Endothelial cell (in vitro differentiated cells): ENCODE measurements at places on chromosomes 2 and 18. TPM values are rescaled to one million over a fixed set of nuclear protein-coding genes. Genes with fewer than 3 reads are reported as not detected.

LRP1B gene
- 1.4 TPM for total RNA-seq

DNA sequence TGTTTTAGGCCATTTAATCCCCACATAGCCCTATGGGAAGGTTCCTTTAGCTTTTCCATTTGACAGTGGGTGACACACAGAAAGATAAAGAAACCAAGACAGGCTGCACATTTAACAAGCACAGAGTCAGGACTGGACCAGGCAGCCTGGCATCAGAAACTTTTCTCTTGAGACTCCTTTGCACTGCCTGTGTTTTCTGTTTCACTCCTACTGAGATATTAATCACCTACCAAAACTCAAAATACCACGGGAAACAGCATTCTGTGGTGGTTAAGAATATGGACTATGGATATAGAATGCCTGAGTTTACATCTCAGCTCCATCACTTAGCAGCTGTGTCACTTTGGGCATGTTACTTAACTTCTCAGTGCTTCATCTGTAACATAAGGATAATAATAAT, 73.3 kb downstream of the CTAGE1 start:
- H3K27me3 ChIP-seq: peaks cover 13% of the 10 kb centered on the region
- peaks cover 5% of the 10 kb centered on the region for H3K36me3 ChIP-seq
- H3K4me1 ChIP-seq: peaks cover 45% of the 10 kb centered on the region
- DNase-seq: no peak
- no peak overlapping the region for H3K27ac ChIP-seq

CPS1 gene
- 31.5 TPM for total RNA-seq

PLEKHH2 gene
- total RNA-seq: 1.6 TPM

FNDC4 gene
- total RNA-seq: 26.4 TPM

DNA sequence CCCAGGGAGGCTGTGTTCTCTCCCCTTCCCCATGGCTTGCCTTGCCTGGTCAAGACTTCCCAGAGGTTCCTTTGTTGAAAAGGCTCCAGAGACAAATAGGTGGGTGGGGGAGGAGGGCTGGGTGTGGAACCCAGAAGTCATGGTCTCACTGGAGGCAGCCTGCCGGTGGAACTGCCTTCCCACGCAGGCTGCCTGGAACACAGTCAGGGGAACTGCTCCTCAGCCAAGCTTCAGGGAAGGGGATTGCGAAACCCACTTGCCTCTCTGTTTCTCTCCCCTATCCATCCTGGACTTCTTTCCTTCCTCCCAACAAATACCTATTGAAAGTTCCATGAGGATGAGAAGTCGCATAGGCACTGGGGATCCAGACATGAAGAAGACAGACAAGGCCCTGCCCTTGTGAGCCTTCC, 31.6 kb downstream of the MARCO start:
- no peak for DNase-seq
- H3K36me3 ChIP-seq: no peaks in the 10 kb centered on the region
- no peak overlapping the region for H3K4me3 ChIP-seq
- H3K27ac ChIP-seq: no peak overlapping the region

DNA sequence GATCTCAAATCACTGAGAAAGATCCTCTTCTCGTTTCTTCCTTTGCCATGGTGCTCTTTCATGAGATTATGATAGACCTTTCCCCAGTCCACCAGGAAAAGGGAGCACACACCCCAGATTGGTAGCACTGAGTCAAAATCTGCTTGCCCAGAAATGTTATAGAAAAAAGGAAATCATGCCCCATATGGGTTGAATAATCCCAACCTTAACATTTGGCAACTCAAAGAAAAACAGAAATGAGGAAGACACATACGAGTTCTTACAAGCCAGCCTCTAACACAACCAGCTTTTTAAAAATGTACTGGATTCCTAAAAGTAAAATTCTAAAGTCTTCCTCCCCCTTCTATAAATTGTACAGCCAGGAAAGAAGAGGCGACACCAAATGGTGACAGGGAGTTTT, 103.0 kb downstream of the ANKRD44 start:
- H3K27me3 ChIP-seq: peaks cover 6% of the 10 kb centered on the region
- peaks cover 27% of the 10 kb centered on the region for H3K4me1 ChIP-seq
- no peak overlapping the region for H3K27ac ChIP-seq
- H3K36me3 ChIP-seq: no peaks in the 10 kb centered on the region
- no peak for DNase-seq

- H3K27ac ChIP-seq: no peak overlapping the region
- H3K4me3 ChIP-seq: no peak overlapping the region
- H3K4me1 ChIP-seq: peaks cover 2% of the 10 kb centered on the region
- DNase-seq: no peak
Measured at GRCh38 chr2:30997979-30998378, 140.3 kb downstream of the GALNT14 start.

STEAP3 gene
- 17.9 TPM for total RNA-seq

CPLX4 gene
- total RNA-seq: not detected

MFSD2B gene
- total RNA-seq: not detected

GRCh38 chr2:24915796-24916195, 4.2 kb downstream of the ADCY3 start:
- peaks cover 36% of the 10 kb centered on the region for H3K4me1 ChIP-seq
- DNase-seq: no peak
- no peak overlapping the region for H3K27ac ChIP-seq
- H3K27me3 ChIP-seq: peaks cover 17% of the 10 kb centered on the region
- H3K4me3 ChIP-seq: no peak overlapping the region
- H3K36me3 ChIP-seq: peaks cover 18% of the 10 kb centered on the region

GRCh38 chr18:50128506-50129271, 66.3 kb downstream of the MYO5B start:
- DNase-seq: no peak
- peaks cover 40% of the 10 kb centered on the region for H3K4me1 ChIP-seq
- H3K27me3 ChIP-seq: peaks cover 2% of the 10 kb centered on the region
- no peaks in the 10 kb centered on the region for H3K36me3 ChIP-seq
- no peak overlapping the region for H3K4me3 ChIP-seq

DNA sequence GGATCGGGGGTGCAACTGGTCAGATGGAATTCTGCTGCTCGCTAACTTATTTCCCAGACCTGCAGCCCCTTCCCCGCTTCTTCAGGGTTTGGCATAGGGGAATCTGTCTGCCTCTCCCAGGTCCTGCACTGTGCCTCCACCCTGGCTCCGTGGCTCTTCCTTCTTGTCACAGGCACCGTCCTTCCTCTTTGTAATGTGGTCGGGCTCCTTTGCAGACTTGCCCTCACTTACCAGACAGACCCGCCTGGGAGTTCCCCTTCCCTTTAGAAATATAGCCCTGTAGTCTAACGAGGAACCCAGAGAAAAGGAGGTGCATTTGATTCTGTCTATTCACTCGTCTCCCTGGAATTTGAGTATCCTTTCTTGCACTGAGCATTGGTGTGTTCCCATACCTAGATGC, 63.9 kb upstream of the PAX8 start:
- H3K4me1 ChIP-seq: peaks cover 10% of the 10 kb centered on the region
- no peak overlapping the region for H3K27ac ChIP-seq
- H3K4me3 ChIP-seq: no peak overlapping the region
- peaks cover 1% of the 10 kb centered on the region for H3K27me3 ChIP-seq
- DNase-seq: no peak

- H3K27ac ChIP-seq: no peak overlapping the region
- H3K27me3 ChIP-seq: no peaks in the 10 kb centered on the region
- peaks cover under 1% of the 10 kb centered on the region for H3K36me3 ChIP-seq
- no peak overlapping the region for H3K4me3 ChIP-seq
- H3K4me1 ChIP-seq: no peaks in the 10 kb centered on the region
Measured at GRCh38 chr18:21853775-21854552, 113.4 kb downstream of the MIB1 start.

- H3K4me1 ChIP-seq: peaks cover 4% of the 10 kb centered on the region
- peaks cover 4% of the 10 kb centered on the region for H3K27me3 ChIP-seq
- H3K4me3 ChIP-seq: no peak overlapping the region
- DNase-seq: no peak
- H3K36me3 ChIP-seq: no peaks in the 10 kb centered on the region
Measured at GRCh38 chr2:128593879-128594650, 275.4 kb upstream of the HS6ST1 start.

DNA sequence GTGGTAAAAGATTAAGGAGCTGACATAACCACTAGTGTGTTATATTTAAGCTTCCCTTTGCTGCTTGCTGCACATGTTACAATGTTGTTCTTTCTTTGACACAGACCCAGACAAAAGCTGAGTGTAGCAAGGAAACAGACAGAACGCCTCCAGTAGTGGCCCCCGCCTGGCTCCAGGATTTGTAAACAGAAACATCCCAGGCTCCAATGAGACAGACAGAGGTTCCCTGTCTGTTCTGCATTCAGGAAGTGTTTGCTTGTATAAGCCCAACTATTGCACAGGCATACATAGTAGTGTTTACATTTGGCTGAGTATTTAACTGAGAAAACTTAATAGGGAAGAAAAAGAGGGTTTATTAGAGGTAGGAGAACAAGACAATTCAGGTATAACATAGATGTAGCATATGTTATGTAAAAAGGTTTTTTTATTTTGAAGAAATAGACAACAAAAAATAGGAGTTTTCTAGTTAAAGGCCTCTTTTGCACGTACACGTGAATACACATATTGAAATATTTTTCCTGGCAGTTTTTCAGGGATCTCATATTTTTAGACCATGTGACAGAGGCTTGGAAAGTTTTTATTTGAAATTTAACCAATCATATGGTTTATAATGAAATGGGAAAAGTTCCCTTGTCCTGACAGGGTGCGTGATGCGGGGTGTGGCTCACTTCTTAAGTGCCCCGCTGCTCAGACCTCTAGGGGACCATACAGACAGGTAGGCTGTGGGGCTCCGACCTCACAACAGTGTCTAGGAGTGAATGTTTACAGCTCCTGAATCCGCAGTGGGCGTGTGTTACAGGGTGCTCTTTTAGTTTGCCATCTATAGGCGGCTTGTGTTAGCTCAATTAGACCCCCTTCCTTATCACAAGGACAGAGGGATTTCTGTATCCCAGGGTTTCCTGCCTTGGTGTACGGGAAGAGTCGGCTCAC, 118.4 kb downstream of the BMPR2 start:
- peak overlapping the region; percentile 83 for H3K27ac ChIP-seq
- H3K4me3 ChIP-seq: peak overlapping the region; percentile 78
- peaks cover 43% of the 10 kb centered on the region for H3K4me1 ChIP-seq
- H3K27me3 ChIP-seq: peaks cover 6% of the 10 kb centered on the region
- peaks cover 16% of the 10 kb centered on the region for H3K36me3 ChIP-seq

DNA sequence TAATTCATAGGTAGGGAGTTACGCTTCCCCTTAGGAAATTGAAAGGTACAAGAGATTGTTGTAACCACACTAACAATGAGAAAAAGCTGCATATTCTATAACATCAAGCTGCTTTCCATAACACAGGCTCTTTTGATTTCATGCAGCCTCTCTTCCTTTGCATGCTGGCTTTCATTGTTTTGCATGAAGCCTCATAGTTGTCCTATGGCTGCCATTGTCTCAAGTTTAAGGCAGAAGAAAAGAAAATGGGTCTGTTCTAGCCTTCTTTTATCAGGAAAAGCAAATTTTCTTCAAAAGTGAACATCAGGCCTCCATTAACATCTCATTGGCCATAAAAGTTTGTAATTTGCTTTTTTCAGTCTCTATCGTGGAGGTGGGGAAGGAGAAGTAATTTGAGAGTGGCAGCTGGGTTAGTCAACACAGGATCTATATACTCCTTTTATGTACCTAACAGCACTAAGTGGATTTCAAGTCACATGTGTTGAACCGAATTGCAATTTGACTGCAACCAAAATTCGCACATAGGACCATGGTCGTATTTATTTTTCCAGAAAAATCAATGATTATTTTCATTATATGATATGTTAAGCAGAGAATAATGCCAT, 248.5 kb upstream of the RND3 start:
- H3K27ac ChIP-seq: no peak overlapping the region
- H3K36me3 ChIP-seq: no peaks in the 10 kb centered on the region
- H3K4me1 ChIP-seq: peaks cover 11% of the 10 kb centered on the region
- no peak for DNase-seq
- no peaks in the 10 kb centered on the region for H3K27me3 ChIP-seq
- no peak overlapping the region for H3K4me3 ChIP-seq

NOTO gene
- not detected for total RNA-seq

- DNase-seq: no peak
- H3K36me3 ChIP-seq: peaks cover 10% of the 10 kb centered on the region
- no peaks in the 10 kb centered on the region for H3K27me3 ChIP-seq
- no peaks in the 10 kb centered on the region for H3K4me1 ChIP-seq
Measured at GRCh38 chr2:128155970-128156369, 65.0 kb downstream of the UGGT1 start.

GRCh38 chr18:22469926-22470247, 52.2 kb upstream of the CTAGE1 start:
- H3K27ac ChIP-seq: no peak overlapping the region
- H3K36me3 ChIP-seq: no peaks in the 10 kb centered on the region
- no peak overlapping the region for H3K4me3 ChIP-seq
- peaks cover 24% of the 10 kb centered on the region for H3K4me1 ChIP-seq
- peaks cover 1% of the 10 kb centered on the region for H3K27me3 ChIP-seq

GRCh38 chr2:28419443-28420270, 27.0 kb downstream of the FOSL2 start:
- peaks cover 29% of the 10 kb centered on the region for H3K4me1 ChIP-seq
- no peak overlapping the region for H3K27ac ChIP-seq

DNA sequence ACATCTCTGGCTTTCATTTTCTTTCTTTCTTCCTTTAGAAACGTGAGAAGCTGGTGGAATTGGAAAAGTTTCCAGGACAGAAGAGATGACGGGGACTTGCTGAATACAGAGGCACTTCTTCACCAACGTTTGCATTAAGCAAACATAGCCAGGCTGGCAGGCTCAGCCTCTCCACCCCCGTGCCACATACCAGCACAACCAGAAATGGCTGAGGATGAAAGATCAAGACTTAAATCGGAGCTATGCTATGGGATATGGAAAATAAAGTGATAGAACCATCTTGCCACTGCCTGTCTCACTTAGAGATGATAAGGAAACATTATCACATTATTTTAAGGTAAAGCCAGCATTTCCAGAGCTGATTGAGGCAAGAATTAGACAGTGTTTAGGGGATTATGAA, 483.3 kb downstream of the BCL11A start:
- peaks cover 20% of the 10 kb centered on the region for H3K4me1 ChIP-seq
- peaks cover 4% of the 10 kb centered on the region for H3K27me3 ChIP-seq
- no peak overlapping the region for H3K4me3 ChIP-seq
- H3K36me3 ChIP-seq: no peaks in the 10 kb centered on the region
- no peak overlapping the region for H3K27ac ChIP-seq

- H3K36me3 ChIP-seq: peaks cover 6% of the 10 kb centered on the region
- DNase-seq: no peak
- H3K27me3 ChIP-seq: peaks cover 2% of the 10 kb centered on the region
- no peaks in the 10 kb centered on the region for H3K4me1 ChIP-seq
- H3K4me3 ChIP-seq: no peak overlapping the region
Measured at GRCh38 chr2:165505514-165505913, 36.0 kb downstream of the CSRNP3 start.

DNA sequence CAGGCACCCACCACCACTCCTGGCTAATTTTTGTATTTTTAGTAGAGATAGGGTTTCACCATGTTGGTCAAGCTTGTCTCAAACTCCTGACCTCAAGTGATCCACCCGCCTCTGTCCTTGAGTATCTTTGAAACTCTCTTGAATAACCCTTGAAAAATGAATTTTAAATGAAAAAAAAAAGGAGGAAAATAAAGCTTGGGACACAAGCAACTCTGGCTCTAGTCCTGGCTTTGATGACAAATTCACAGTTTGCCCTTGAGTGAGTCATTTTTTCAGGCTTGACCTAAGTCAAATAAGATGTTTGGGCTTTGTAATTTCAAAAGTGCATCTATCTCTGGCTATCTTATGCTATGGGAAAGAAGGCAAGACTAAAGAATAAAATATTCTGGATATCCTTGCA, 79.0 kb upstream of the TRIB2 start:
- H3K4me1 ChIP-seq: peaks cover 4% of the 10 kb centered on the region
- no peak overlapping the region for H3K4me3 ChIP-seq
- DNase-seq: no peak
